ENCODE measurements at places on chromosomes 3 and 15.

- no peak for DNase-seq
Measured at GRCh38 chr15:74829991-74830390, 3.6 kb downstream of the CPLX3 start.

GRCh38 chr15:37628507-37628906 is 305.9 kb upstream of the TMCO5A start:
- no peak for DNase-seq

DNA sequence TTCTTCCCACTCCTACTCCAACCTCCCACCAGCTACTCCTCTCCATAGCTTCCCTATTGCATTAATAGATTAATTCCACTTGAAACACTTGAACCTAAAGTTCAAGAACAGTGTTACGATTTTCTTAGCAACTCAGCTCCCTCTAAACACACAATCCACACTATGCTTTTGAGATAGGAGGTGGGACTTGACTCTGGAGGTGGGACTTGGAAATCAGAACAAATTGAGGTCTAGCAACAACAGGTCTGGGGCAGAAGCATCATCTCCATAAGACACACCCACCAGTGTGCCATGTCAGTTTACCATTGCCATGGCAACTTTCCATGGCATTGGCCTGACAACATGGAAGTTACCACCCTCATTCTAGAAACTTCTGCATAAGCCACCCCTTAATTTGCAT is 336.5 kb upstream of the ALCAM start:
- no peak for DNase-seq

DNA sequence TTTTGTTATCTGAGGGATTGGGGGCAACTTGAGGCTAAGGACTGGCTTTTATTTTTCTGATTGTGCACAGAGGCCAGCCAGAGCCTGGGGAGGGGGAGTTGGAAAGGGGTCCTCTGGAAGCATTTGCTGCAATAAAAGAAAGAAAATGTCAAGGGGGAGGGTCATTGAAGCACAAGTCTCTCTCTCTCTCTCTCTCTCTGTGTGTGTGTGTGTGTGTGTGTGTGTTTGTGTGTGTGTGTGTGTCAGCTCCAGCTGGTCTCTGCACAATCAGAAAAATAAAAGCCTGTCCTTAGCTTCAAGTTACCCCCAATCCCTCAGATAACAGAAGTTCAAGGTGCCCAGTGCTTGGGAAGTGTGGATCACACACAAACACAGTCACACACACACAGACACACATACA is 52.1 kb upstream of the CCDC174 start:
- DNase-seq = no peak

DNA sequence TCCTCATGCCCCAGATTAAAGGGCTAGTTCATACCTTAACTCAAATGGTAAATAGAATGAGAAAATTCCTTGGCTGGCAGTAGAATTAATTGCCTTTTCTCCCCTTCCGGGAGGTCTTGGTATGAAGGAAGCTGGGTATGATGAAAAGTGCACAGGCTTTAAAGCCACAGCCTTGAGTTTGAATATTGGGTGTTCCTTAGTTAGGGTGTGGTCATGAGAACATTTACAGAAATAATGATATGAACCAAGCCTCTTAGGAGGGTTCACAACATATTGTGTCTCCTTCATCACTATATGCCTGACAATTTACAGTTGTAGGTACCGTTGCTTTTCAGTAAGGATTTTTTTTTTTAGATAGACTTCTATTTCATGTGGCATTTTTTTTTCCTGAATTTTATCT is 48.1 kb downstream of the PYDC2 start:
- DNase-seq = no peak

DNA sequence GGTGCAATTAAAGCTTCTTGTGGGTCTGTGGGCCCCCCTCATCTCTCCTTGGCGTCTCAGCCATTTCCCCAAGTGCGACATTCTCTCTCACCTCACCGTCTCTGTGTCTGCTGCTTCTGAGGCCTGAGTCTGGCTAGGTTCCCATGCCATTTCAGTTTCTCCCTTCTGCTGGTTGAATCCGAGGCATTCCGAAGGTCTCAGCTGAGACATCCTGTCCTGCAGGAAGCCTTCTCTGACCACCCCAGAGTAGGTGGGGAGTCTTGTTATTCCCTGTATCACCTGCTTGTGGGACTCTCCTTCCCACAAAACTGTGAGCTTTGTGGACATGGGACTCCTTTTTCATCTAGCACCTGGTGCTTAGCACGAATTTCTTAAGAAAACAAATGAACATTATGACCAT is 78.3 kb downstream of the ASB7 start:
- peak; percentile 5 for DNase-seq

DNA sequence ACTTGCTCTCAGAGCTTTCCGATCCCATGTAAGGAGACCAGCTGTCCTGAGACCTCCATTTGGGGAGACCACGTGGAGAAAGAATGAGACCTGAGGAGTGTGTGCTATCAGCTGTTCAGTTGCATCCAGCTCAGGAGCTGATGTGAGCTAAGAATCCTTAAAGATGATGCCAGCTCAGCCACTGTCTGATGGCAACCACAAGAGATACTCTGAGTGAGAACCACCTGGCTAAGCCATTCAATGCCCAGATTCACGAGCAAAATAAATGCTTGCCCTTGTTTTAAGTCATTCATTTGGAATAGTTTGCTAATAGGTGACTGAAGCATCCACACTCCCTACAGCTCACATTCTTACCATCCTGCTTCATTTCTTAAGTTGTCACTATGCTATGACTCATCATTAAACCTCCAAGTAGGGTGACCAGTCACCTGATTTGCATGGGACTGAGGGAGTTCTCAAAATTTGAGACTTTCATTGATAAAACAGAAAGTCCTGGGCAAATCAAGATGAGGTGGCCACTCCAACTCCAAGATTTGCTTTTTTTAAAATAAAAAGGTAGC is 56.4 kb downstream of the SPTSSB start:
- DNase-seq = no peak

- no peak for DNase-seq
Measured at GRCh38 chr3:186790261-186790981, 7.0 kb downstream of the EIF4A2 start.

DNA sequence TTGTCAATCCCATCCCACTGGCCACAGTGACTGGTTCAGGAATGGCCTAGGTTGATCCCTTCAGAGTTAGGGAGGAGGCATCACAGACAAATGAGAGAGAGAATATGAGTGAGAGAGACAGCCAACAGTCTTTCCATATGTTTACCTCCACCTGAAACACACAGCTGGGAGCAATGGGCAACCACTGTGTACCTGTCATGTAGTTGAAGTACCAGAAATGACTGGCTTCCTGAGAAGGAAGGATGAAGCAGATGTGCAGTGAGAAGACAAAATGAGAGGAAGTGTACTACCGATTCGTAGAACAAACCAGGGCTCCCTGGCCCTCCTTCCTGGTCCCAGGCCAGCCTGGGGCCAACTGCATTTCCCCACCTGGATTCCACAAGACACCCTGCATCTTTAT is 27.4 kb downstream of the SRGAP3 start:
- no peak for DNase-seq

- DNase-seq = peak; percentile 56
Measured at GRCh38 chr3:160801386-160802118, 45.5 kb downstream of the PPM1L start.

DNA sequence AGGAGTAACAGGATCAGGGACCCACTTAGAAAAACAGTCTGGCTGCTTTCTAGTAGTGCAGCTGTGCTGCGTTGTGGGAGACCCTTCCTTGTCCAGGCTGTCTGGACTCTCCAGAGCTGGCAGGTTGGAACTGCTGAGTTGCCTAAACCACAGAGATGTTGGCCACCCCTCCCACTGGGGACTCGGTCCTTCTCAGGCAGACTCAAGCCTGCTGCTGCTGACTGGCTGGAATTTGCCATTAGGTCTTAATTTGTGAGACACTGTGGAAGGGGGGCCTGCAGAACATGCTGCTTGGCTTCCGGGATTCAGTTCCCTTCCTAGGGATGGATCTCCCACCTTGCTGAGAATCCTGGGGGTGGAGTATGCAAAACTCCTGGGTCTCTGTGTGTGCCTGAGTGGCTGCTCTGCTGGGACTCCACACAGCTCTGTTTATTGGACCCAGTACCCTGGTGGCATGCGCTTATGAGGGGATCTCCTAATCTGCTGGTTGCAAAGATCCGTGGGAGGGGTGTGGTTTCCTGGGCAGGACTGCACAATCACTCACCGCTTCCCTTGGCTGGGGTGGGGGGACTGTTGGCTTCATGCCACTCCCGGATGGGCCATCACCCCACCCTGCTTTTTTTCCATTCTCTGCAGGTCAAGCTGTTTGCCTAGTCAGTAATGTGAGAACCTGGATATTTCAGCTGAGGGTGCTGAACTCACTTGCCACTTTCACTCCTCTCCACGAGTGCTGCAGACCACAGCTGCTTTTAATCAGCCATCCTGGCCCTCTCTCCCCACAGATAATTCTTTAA is 150.5 kb downstream of the CFAP20DC start:
- peak; percentile 51 for DNase-seq

DNA sequence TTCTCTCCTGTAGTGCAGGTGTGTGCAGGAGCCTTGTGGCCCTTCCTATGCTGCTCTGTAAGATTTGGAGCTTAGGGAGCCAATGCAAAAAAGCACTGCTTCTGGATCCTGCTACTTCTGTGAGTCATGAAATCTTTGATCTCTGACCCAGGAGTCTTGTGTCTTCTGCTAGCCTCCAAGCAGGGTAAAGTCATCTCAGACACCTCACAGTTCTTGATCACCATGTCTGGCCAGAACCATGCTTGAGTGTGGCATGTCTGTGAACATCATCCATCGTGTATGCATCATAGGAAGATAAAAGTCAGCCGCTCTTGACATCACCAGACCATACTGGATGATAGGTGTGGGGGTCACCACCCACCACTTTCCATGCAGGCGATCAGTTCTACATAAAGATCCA is 247.8 kb downstream of the RPLP1 start:
- no peak for DNase-seq

DNA sequence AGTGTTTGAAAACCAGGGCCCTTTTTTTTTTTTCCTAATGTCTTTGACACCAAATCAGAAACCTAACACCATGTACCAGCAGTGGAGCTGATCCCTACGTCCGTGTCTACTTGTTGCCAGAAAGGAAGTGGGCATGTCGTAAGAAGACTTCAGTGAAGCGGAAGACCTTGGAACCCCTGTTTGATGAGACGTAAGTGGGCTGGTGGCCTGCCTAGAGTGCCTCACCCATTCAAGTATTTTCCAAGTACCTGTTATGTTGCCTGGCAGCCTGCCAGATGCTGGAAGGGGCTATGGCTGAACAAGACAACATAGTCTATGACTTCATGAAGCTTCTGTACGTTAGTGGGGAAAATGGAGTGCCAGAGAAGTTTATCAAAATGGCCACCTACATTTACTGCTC is 39.7 kb downstream of the ESYT3 start:
- DNase-seq = no peak

DNA sequence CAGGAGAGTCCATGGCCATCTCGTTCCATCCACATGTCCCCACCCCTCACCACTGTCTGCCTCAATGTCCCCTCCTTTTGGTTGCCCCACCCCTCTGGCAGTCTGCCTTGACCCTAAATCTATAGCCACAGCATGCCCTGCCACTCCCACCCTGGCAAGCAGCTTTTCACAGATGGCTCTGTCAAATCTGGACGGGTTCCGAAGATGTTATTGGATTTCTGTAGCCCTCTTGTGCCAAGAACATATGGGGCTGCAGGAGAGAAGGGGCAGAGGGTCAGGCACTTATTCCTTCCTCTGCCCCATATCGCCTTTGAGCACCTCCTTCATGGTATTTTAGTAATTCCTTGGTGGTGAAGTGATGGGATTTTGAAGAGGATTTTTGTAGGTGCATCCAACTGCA is 57.1 kb downstream of the EPHB1 start:
- DNase-seq = no peak

DNA sequence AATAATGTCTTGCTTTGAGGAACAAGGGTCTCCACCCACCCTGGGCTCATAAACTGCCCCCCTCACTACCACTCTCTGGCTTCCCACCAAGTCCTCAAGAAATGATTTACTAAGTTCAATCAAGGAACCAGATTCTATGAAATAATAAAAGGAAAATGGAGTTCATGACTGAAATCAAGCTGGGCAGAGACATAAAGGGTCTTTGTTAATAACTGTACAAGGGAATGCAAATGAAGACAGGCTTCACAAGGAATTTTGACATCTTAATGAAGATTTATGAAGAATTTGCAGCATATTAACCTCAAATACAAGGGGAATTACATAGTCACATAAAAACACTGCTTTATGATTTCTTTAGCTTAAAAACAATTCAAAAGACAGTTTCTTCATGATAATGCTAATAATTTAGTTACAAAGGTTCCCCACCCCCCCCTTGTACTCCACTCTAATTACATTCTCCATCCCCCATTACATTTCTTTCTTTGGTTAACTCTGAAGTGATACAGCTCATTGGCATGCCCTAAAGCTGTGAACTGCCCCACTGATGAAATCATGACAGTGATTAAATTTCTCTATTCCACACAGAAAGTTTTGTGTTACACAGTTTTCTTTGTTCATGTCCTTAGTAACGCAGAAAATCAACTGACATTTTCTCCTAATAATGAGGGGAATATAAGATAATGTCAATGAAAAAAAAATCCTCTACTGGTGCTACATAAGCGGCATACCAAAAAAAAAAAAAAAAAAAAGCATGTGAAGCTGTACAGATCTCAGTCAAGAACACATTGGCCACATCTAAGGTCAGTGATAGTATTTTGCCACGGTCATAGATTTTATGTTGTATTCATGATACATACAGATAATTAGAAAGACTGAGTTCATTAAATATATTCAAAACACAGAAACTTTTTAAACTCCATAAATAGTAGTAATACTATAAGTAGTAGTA is 54.4 kb downstream of the WWTR1 start:
- DNase-seq = no peak

DNA sequence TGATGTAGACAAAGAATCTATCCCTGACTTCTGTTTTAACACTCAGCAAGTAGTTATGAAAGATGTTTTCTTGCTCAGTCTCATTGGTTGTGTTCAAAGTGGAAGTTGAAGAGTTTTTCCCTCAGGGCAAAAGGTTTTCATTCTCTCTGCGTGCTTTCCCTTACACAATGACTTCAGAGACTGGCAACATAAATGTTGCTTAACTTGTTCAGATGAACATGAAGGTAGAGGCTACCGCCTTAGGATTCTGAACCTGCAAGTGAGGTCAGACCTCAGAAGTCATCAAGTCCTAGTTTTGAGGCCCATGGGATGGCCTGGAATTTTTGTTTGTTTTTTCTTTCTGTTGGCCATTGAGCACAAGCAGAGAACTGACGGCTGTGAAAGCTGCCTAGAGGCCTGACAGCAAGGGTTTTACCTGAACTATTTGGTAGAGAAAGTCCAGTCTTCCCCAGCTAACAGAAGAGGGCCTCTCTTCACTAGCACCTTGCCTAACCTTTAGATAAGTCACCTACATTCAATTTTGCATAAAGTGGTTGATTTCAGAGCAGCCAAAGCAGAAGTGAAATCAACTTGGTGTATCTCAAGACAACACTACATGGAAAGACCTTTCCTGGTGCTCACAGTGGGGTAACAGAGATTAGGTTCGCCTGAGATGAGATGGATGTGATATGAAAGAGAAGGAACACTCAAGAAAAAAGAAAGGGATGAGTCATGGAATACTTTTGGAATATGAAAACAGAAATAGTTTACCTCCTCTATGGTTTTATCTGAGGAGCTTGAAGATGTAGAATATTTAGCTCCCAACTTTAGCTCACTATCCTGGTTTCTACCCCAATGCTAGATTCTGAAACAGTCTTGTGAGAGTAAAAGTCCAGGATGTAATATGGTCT is 53.6 kb upstream of the AP4E1 start:
- no peak for DNase-seq

All from femur (tissue), 1 donor.